ENCODE measurements at places on chromosomes 4 and X.

GRCh38 chrX:20571611-20572010 lies 304.9 kb upstream of the RPS6KA3 start:
- DNase-seq: no peak

DNA sequence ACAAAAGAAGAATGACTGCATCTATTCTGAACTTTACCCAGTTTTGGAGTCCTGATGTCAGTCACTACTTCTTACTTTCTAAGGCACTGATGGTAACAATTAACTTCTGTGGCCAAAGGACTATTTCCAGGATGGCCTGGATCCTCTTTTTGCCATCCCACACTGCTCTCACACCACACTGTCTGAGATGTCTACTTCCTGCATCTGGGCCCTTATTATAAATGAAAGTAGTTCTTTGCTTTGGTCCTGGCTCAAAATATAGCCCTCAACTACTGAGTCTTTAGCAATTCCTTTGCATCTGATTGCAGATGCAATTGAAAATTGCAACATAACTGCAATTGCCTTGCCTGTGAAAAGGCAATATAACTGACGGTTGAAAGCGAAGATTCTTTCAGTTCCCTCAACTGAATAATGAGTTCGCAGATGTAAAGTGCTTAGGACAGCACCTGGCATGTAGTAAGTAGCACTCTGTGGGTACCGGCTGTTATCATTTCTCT lies 44.2 kb downstream of the COQ2 start:
- DNase-seq: no peak

DNA sequence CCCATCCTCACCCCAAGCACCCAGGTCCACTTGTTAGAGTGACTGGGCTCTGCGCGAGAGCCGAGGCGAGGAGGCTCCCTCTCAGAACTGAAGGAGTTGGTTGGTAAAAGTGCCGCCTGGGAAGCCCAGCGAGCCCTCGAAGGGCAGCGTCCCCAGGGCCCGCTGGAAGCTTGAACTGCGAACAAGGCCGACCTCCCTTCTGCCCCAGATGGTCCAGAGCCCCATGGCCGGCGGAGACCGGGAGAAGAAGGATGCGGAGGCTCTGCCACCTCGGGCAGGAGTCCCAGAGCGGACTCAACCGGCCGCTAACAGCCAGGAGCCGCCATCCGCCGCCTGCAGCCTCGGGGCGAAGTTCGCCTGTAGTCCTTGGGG lies 116.3 kb upstream of the TEX13C start:
- DNase-seq: no peak

DNA sequence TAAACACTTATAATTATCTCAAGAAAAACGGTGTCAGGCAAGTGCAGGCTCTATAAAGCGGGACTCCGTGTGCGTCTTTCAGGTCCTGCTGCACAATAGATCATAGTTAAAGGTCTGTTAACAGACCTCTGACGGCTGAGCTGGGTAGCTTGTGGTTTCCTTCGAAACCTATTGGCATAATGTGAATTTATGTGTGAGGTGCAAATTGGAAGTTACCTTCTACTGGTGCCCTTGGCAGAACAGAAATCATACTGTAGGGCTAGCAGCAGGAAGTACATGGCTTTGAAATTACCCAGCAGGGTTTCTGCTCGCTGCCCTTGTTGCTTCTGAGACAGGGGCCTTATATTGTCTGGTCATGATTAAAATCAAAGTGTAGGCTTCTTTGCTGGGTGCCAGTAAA lies 216.4 kb upstream of the HAND2 start:
- no peak for DNase-seq

- no peak for DNase-seq
Measured at GRCh38 chr4:158122501-158122900, 50.3 kb downstream of the GASK1B start.

GRCh38 chr4:120769227-120769626 lies 153.3 kb downstream of the PRDM5 start:
- DNase-seq: no peak

GRCh38 chr4:3707423-3708102 lies 58.6 kb upstream of the ADRA2C start:
- DNase-seq: no peak

- no peak for DNase-seq
Measured at GRCh38 chrX:83819304-83819703, 41.6 kb upstream of the CYLC1 start.

GRCh38 chr4:89134775-89135319 lies 23.5 kb downstream of the TIGD2 start:
- DNase-seq: no peak

DNA sequence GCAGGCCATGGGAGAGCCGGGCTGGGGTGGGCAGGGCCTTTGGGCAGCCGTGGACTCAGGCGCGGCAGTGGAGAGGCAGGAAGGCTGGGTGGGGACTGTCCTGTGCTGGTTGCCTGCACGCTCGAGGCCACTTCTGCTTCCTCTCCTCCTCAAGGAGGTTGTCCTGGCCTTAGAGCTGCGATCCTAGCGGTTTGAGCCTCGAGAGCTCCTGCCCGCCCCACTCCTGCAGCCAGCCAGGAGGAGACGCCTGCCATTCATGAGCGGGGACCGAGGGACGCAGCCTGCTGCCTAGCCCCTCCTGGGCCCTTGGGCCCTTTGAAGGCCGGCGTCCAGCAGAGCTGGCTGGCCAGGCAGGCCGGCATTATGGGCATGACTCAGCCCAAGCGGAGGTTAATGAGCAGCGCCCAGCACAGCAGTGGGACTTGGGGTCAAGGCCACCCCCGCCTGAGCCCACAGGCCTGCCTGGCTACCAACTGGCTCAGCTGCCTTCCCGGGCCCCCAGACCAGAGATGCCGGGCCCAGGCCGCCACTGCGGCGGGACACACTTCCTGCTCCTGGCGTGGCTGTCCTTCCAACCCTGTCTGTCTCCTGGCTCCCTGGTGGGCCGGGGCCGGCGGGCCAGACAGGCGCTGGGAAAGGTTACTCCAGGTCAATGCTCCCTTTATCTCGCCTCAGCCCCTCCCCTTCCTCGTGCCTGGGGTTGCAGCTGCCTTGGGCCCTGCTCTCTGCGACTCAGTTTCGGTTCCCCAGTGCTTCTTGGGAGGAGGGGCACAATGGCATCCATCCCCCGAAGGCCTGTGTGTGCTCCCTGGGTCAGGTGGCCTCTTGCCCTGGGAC lies 1.8 kb downstream of the ABCD1 start:
- peak; percentile 52 for DNase-seq

GRCh38 chrX:150903110-150903508 lies 4.6 kb upstream of the CD99L2 start:
- DNase-seq: no peak

DNA sequence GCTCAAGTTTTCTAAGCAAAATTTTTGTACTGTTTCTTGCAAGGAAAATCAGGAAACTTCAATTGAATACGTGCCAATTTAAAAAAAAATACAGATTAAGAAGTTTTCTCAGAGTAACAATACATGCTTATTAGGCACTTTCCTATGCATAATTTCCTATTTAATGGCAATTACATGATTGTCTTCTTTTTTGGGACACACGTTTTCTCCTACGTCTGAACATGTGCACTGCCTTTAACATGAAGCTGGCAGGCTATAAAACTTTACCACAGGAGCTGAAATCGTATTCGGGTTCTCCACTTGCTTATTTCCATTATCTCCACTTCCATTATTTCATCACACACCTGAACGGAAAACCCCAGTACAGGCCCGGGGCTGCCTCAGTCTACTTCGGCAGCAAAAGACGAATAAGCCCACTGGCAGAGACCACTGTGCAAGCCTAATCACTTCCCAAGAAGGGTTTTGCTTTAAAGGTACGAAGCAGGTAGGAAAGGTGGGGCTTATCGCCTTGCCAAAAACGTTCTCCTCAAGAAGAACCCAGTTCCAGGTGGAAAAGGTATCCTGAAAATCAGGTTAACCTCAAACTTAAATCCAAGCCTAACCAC lies 575 bp downstream of the RCHY1 start:
- peak; percentile 3 for DNase-seq

DNA sequence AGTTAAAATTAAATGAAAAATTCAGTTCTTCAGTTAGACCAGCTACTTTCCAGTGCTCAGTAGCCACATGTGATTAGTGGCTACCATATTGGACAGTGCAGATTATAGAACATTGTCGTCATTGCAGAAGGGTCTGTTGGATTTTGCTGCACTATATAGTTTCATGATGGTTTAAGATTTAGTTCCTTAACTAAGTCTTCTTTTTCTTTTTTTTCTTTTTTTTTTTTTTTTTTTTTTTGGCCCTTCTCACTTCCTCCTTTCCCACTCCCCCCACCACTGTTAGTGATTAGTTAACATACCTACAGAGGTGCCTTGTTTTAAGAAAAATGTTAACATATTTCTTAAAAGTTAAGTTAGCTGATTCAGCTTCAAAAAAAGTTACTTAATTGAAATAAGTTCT lies 9.0 kb downstream of the RAB9A start:
- no peak for DNase-seq

GRCh38 chr4:156247470-156247869 lies 293.8 kb upstream of the CTSO start:
- DNase-seq: no peak

DNA sequence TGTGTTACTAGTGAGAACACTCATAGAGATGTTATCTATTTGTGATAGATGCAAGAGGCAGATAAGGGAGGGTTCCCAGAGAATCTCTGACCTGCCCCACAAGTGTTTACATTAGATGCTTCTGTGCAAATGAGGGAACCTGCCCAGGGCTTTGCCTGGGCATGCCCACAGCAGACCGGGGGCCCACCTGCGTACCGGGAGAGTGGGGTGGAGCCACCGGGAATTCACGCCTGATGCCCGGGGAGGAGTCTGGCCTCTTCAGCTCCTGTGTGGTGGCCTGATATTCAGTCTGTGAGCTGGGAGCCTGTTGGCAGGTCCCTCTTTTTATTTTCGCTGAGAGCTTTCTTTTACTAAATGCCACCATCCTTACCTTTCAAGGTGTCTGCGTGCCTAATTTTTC lies 155.7 kb downstream of the SNCA start:
- no peak for DNase-seq

DNA sequence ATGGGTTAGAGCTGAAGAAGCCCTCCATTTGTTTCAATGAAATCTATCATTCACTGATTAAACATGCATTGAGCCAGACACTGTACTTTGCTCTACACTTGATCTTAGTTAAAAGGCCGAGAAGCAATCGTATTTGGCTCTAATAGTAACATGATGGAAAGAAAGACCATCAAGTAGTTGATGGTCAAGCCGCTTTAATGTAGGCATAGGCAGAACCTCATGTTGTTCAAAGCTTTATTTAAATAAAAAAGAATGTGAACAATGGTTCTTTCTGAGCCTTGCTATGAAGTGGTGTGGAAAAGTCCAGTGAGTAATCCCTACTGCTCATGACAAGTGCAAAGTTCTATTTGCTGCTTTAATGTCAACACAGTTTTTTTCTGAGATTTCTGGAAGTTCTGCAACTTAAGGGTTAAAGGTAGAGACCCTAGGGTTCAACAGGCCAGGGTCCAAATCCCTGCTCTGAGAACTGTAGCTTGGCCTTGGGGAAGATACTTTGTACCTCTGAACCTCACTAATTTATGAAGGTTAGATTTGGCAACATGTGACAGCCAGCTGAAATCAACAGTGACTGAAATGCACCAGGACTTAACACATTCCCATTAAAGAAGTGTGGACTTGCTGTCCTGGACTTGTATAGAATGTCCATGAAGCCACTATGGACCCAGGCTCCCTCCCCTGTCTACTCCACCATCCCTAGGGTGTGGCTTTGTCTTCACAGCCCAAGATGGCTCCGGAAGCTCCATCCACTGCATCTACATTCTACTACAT lies 17.9 kb upstream of the LAP3 start:
- no peak for DNase-seq

- no peak for DNase-seq
Measured at GRCh38 chr4:101807351-101807750, 16.8 kb downstream of the BANK1 start.

- DNase-seq: peak; percentile 31
Measured at GRCh38 chr4:36163198-36163597, 81.1 kb downstream of the ARAP2 start.

- DNase-seq: no peak
Measured at GRCh38 chrX:152177497-152178269, 39.3 kb upstream of the MAGEA10 start.

DNA sequence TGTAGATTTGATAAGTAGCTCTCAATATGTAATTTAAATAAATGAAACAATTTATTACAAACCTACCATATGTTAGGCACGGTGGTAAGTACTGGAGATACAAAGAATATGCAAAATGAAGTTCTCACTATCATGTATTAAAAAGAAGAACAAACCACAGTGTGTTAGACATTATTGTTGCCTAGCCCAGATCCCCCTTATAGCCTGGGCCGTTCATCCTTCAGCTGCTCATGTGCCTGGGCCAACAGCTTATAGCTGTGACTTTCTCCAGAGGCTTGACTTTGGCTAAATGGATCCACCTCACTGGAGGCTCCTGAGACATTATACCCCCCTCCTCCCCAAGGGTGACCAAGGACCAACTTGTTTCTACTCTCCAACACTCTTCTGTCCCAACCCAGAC lies 29.8 kb upstream of the CCNG2 start:
- DNase-seq: no peak

GRCh38 chr4:6095023-6095752 lies 77.0 kb upstream of the C4orf50 start:
- peak; percentile 49 for DNase-seq

DNA sequence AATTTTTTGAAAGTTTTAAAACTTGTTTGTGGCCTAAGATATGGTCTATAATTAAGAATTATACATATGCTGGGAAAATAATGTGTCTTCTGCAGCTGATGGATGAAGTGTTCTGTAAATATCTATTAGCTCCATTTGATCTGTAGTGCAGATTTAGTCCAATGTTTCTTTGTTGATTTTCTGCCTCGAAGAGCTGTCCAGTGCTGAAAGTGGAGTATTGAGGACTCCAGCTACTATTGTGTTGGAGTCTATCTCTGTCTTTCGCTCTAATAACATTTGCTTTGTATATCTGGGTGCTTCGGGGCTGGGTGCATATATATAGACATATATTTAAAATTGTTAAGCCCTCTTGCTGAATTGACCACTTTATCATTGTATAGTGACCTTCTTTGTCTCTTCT lies 2127.3 kb downstream of the PCDH7 start:
- DNase-seq: no peak

DNA sequence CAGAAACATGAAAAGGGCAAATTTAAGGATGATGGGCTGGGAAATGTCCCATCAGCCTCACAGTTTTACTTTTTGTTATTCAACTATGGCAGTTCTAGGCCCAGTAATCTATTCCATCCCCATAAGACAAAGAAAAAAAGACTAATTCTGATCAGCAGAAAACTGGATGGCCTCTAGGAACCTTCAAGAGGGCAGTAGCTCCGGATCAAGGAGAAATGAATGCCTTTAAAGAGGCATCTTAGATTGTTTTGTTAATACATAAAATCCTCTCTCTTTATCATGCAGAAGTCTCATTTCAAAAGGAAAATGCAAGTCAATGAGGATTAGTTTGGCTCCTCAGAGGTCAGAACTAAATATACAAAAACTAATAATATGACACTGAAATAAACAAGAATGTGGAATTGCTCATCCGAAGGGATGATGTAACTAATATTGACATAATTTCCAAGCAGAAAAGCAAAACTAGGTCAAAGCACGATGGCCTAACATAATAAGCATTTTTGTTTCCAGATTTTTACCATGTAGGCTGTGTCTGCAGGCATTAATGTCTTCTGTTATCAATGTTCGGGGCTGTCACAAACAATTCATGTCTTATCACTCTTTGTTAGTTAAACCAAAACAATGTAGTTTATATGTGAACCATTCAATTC lies 8.8 kb downstream of the MID1 start:
- DNase-seq: no peak
